GM06990 (cell line): ENCODE measurements at places on chromosomes 16 and 17.
A peak's percentile ranks its signal among the peaks of the same experiment; 100 is the strongest.

GRCh38 chr16:27742333-27742732, 192.4 kb downstream of the KATNIP start:
- no peak for DNase-seq

GRCh38 chr16:78437352-78437968, 338.0 kb downstream of the WWOX start:
- DNase-seq, result no peak

- DNase-seq, result no peak
Measured at GRCh38 chr17:38561416-38562214, 44.1 kb downstream of the SRCIN1 start.

DNA sequence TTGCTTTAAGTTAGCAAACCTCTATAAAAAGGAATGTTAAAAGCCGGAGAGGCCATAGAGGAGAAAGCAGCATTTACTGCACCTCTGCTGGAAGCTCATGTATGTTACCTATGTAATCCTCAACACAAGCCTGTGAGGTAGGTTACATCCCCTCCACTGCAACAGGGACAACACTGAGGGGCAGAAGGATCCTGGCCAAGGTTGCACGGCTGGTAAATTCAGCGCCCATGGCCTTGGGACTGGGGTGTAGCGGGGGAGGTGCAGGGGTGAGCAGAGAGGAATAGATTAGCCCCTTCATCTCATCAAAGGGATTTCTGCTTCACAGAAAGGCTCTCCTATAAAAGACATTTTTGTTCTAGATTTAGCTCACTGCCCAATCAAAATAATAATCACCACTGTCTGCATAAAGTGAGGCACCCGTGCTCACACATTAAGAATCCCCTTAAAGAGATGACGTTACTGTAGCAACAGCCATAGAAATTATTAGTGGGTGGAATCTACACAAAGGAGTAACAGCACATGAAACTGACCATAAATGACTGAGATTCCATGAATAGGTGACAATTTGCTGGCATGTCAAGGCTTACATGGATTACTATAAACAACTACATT, 3.3 kb downstream of the ZCCHC14 start:
- DNase-seq, result no peak

- DNase-seq, result no peak
Measured at GRCh38 chr17:58189436-58190146, 2.9 kb upstream of the EPX start.

- no peak for DNase-seq
Measured at GRCh38 chr17:67281743-67282142, 36.7 kb upstream of the HELZ start.

- DNase-seq, result no peak
Measured at GRCh38 chr17:74924250-74924948, at the start of gene OTOP2. TSS of gene OTOP2 (plus strand) at chr17:74924273. CDS start at chr17:74924633, 360 bp downstream.

DNA sequence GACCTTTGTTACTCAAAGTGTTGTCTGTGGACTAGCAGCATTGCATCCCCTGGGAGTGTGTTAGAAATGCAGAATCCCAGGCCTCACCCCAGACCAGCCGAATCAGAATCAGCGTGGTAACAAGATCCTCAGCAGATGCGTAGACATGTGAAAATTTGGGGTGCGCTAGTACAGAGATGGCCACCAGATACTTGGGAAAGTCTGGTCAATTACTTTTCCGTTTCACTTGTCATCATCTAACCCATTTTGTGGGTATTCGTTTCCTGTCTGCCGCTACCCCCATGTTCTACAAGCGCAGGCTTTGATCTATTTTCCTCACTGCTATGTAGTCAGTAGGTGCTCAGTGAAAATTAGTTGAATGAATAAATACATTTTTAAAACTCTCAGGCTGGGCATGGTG, 33.1 kb upstream of the HERPUD1 start:
- DNase-seq, result peak; percentile 42

DNA sequence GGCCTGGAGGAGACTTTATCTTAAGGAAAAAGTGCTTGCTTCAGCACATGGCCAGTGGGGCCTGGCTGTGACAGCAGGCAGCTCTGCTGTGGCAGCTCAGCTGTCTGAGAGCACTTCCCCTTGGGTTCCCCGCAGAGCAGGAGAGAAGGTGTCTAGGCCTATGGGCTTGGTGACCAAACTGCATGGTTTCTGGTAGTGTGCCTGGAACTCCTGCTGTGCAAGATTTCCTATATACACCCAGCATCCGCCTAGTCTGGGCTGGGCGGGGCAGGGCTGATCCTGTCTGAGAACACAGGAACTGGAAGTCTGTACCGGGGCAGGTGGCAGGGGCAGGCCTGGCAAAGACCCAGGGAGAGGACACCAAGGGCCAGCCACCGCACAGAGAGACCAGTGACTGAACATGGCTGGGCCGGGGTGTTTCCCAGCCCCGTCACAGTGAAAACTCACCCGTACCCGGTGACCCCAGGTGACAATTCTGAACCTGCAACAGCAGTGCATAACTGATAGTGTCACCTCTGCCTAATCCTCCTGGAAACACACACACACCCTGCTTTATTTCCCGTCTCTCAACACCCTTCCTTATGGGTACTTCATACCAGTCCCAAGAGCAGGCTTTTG, 39.3 kb downstream of the CHD9 start:
- DNase-seq, result peak; percentile 66

DNA sequence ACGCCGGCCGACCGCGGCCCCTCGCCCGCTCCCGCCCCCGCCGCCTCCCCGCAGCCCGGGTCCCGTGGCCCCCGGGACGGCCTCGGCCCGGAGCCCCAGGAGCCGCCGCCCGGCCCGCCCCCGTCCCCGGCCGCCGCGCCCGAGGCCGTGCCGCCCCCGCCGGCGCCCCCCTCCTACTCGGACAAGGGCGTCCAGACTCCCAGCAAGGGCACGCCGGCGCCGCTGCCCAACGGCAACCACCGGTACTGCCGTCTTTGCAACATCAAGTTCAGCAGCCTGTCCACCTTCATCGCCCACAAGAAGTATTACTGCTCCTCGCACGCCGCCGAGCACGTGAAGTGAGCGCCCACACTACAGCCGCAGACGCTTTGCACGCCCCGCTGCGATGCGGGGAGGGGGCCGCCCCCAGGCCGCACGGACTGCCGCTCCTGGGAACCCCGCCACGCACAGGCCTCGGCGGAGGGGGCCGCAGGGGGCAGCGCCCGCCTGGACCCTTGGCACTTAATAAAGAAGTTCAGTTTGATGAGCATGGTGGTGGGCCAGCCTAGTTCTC, 35.5 kb upstream of the ZC3H18 start:
- peak; percentile 54 for DNase-seq

- no peak for DNase-seq
Measured at GRCh38 chr16:64206862-64207261, 915.0 kb downstream of the CDH11 start.

GRCh38 chr16:21275529-21275928, 2.6 kb downstream of the CRYM start:
- DNase-seq, result no peak

- no peak for DNase-seq
Measured at GRCh38 chr17:2563543-2563942, 29.9 kb upstream of the PAFAH1B1 start.

DNA sequence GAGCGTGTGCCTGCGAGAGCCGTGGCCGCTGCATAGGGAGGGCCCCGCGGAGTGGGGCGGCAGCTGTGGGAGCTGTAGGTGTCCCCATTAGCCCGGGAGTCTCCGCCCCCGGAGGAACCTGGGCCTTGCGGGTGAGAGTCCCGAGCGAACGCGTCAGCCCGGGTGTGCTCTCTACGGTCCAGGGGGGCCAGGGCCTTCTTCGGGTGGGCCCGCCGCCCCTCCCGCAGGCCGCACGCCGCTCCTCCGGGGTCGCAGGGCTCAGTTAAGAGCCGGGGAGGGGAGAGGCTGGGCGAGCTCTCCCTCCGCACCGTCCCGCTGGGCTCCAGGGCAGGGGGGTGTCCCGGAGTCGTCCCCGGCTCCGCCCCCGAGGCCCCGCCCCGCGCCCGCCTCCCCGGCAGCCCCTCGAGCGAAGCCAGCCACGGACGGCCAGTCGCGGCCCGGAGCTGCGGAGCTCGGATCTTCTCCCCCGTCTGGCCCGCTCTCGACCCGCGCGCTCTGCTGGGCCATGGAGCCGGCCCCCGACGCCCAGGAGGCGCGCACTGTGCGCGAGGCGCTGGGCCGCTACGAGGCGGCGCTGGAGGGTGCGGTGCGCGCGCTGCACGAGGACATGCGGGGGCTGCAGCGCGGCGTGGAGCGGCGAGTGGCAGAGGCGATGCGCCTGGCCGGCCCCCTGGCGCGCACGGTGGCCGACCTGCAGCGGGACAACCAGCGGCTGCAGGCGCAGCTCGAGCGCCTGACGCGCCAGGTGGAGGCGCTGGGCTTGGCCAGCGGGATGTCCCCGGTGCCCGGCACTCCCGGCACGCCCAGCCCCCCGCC, at the start of gene SMTNL2:
TSS of gene SMTNL2 (plus strand) at position 429 of the 816 bp plus-strand sequence. CDS start at position 506, 77 bp downstream.
- DNase-seq, result no peak

DNA sequence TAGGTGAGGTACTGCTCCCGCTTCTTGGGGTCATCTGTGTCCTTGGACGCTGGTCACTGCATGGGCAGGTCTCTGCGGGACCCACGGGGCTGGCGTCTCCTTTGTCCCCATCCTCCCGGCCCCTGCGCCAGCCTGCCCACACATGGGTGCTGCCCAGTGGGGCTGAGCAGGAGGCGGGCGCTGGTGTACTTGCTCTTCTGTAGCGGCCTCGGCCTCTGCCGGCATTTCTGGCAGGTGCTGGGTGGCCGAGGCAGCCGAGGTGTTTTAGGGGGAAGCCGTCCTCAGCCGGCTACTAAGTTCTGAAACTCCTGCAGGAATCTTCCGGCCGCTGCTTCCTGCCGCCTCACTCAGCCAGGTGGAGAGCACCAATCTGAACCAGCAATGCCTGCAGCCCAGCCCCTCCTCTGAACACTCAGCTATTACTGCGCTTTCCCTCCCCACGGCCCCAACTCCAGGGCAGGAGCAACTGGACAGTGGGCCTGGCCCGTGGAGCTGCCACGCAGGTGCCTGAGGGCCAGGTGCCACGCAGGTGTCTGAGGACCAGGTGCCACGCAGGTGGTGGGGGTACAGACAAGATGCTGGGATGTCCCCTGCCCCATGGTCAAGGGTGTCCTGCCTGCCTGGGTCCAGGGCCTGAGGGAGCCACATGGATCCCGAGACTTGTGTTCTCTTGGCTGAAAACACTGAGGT, 10.0 kb downstream of the DECR2 start:
- no peak for DNase-seq

DNA sequence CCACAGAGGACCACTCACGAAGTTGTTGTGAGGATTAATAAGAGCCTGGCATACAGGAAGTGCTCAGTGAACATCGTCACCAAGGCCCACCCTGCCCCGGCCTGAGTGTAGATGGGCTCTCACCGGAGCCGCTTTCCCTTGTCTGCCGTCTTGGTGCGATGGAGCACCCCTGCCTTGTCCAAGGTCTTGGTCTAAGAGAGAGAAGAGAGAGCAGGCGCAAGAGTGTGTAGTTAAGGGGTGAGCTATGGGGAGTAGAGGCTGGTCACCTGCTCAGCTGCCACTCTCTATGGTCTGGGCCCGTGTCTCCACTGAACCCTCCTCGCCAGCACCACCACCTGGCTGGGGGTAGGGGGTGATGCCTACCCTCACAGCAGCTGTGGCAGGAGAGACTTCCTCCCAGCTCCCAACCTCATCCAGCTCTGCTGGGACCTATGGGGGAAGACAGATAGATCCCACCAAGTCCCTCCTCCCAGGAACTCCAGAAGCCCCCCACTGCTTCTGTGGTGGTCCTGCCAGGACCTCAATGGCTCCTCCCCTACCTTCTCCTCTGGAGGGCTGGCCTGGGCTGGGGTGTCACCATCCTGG, 28.7 kb downstream of the ARHGAP27 start:
- DNase-seq, result no peak

DNA sequence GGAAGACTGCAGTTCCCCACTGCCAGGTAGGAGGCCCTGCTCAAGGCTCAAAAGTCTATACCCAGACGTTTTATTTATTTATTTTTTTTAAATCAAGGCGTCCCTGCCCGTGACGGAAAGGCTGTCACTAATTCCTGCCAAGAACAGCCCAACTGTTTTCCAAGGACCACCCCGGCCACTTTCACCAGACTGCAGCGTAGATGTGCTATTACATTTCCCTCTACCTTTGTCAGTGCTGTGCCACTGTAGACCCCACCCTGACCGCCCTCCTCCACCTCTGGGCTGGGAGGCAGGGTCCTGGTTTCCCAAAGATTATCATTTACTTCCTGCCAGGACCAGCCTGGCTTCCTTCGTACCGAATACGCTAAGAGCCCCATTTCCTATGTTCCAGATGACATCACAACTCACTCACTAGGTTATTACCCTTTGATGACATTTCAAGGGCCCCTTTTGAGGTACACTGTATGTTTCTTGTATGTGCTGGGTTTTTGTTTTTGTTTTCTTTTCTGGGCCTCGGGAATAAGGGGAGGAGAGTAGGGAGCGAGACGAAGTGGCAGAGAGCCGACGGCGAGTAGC, 6.3 kb upstream of the RNF227 start:
- no peak for DNase-seq

DNA sequence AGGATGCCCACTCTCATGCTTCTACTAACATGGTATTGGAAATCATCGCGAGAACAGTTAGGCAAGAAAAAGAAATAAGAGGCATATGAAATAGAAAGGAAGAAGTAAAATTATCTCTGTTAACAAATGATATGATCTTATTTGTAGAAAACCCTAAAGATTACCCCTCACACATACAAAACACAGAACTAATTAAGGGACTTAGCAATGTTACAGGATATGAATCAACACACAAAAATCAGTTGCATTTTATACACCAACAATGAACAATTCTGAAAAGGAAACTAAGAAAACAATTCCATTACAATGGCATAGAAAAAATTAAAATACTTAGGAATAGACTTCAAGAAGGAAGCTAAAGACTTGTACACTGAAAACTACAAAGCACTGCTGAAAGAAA, 2.7 kb upstream of the CAPNS2 start:
- no peak for DNase-seq

DNA sequence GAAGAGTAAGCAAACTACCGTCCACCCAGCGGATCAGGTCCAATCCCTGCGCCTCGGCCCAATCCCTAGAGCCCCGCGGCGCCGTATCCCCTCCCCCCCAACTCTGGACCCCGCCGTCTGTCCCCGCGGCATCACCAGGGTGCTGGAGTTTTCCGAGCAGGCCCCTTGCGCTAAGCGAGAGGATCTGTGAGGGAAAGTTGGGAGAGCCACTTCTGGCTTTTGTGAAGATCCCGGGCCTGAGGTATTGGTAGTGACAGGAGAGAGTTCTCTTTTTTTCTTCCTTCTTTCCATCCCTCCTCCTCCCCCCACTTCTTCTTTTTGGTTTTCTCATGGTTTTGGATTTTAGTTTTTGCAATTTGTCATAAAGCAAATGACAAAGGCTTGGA, 3.5 kb upstream of the DLX4 start:
- DNase-seq, result no peak

DNA sequence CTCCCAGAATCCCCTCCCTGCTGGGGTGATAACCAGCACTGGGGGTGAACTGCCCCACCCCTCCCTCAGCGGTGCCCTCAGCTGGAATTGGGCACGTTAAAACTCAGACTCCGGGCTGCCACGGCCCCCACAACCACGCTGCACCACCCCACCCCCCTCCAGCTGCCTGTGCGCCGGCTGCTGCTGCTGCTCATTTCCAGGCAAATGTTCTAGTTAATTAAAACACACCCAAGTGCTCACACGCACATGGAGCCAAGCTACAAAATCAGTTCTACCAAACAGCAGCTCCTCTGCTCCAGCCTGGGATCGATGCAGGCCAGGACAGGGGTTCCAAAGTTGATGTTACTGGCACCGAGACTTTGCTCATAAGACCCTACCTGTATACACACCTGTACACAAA, 180.5 kb downstream of the ZNF423 start:
- no peak for DNase-seq
